WERI-Rb-1 (cell line): ENCODE measurements at places on chromosomes 2 and 18.

- no peak for DNase-seq
Measured at GRCh38 chr2:70777450-70777849, 9.4 kb upstream of the ADD2 start.

DNA sequence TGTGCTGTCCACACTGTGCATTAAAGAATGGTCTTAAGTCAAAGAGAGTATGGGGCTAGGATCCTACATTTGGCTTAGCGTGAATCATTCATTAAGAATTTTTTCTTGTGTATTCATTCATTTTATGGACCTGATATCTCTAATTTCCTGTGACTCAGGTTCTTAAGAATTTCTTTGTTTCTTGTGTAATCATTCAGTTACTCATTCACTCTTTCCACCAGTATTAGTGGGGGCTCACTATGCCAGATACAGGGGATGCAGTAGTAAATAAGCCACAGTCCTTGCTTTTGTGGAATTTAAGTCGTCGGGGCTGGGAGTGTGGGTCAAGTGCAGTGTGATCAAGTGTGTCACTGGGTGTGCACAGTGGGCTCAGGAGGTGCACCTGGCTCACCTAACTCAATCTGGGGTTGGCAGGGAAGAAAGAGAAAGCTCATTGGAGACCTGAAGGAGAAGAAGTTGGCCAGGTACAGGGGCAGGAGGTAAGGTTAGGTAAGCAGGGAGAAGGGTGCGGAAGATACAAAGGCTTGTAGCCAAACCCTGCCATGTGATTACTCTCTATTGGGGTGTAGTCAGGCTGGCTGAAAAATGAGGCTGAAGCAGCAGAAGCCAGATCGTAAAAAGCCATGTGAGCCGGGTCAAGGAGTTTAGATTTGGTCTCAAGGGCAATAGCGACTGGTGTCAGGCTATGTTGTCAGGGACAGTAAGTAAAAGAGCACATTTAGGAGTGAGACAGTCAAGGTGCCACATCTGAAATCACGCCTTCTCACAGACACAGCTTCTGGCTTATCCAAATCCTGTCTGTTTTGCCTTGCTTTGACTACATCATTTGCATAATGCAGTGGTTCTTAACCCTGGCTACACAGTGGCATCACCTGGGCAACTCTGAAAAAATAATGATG, 67.2 kb downstream of the KCTD1 start:
- no peak for DNase-seq

DNA sequence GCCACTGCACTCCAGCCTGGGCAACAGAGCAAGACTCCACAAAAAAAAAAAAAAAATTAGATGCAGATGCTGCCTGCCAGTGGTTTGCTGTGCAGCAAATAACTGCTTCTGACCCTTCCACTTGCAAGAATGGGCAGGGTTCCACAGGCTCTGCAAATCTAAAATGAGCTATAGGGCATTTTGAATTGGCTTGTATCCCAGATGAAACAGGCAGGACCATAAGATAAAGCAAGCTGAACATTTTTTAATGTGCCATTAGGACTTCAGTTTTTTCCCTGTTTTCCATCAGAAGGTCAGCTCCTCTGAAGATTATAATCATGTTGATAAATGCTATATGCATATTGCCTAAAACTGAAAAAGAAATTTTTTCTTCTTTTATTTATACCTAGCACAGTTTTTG, 15.7 kb upstream of the FZD7 start:
- DNase-seq: no peak

- DNase-seq: no peak
Measured at GRCh38 chr18:27075828-27076227, 109.3 kb downstream of the CHST9 start.

GRCh38 chr2:174495365-174496012, 8.7 kb upstream of the GPR155 start:
- DNase-seq: peak; percentile 59

DNA sequence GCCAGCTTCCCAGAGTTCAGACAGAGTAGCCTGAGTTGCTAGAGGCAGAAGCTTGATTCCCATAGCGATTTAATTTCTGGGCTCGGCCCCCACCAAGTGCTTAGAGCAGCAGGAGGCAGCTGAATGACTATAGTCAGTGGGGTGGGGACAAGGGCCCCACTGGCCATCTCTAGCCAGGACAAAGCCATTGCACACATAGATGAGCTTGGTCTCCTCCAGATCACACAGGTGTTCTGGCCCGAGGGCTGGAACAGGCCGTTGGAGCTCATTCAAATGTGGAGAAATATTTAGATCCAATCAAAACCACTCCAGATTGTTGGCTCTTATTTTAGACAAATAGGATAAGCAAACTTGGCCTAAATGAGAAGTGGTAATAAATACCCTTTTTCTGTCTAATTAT, 287.3 kb upstream of the NCKAP5 start:
- DNase-seq: no peak

DNA sequence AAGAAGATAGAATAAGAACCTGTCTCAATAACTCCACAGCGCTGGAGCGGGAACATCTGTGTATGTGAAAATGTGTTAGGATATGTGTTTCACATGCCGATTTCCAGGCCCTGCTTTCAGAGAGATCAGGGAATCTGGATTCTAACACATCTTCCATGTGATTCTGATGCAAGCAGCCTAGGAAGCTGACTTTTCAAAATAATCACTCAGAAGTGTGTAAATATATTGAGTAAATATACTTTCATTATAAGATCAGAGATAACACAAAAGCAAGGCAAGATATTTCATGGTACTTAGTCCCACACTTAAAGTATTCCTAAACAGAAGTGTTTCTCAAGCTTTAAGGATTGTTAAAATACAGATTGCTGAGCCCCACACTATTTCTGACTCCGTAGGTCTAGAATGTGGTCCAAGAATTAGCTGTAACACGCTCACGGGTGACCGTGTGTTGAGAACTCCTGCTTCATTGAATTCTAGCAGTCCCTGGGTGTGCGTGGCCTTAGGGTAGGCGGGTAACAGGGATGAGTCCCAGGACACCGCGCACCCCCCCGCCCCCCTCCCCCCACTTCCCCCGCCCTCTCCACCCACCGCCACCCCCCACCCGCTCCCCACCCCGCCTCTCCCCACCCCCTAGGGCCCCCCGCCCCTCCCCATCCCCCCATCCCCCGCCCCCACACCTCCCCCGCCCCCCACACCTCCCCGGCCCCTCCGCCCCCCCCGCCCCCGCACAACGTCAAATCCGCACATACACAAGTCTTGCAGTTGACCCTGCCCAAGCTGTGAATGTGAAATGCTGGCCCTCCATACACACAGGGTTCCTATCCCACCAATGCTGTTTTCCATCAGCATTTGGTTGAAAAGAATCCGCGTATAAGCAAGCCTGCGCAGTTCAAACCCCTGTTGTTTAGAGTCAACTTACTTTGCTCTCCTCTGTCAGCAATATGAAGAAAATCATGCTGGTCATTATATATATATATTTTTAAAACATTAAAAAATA, 94.2 kb upstream of the SLC39A10 start:
- DNase-seq: no peak

DNA sequence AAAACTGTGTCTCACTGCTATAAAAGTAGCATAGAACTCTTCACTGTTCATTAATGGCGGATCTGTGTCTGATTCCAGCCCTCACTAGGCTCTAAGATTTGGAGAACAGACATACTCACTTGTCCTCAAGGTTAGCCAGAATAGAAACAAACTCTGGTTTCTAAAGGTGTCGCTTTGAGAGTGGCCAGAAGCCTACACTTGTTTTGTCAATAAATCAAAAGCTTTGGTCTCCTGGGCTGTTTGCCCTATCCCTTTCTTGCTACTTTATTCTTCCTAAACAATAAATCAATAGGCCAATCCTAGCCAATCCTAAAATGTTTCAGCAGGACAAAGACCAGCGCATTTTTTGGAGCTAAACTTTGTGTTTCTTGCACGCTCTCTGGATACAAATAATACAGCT, 1064.6 kb upstream of the CHAC2 start:
- DNase-seq: no peak

- no peak for DNase-seq
Measured at GRCh38 chr18:46559296-46559695, 97.7 kb downstream of the LOXHD1 start.

DNA sequence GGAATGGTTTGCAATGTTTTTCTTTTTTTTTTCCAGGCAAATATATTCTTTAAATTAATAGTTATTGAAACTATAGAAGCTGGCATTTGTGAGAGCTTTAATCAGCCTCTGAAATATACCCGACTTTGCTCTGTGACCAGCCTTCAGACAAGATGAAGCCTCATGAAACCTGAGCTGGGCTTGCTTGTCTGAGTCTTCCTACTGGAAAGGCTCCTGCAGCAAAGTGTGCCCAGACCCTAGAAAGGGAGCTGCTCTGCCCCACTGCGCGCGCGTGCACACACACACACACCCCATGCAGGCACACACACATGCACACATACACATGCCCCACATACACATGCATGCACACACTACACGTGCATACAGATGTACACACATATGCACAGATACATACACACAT, 203.3 kb upstream of the NT5C1B start:
- no peak for DNase-seq

DNA sequence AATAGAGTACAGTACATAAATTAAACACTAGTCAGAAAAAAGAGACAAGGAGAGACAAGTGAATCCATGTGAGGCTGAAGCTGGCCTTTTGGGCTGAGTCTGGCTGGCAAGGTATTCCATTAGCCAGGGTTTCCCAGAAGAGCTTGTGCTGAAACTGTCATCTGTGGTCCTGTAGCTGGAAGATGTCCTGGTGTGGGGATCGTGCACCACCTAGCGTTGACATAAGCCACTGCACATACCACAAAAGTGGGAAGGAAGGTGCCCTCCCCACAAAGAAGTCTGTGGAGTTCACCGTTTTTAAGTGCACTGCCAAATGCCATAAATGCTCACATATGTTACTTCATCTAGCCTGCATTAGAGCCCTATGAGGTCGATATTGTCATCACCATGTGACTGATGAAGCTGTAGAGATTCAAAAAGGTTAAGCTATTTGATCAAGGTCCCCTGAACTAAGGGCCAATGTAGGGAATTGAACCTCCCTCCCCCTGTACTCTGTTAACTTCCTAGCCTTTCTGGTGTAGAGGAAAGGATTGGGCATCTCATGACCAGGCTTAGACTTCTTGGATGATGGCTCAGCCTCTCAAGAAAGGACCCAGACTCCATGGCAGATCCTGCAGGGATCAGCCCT, 31.9 kb upstream of the GALNT14 start:
- DNase-seq: peak; percentile 74

DNA sequence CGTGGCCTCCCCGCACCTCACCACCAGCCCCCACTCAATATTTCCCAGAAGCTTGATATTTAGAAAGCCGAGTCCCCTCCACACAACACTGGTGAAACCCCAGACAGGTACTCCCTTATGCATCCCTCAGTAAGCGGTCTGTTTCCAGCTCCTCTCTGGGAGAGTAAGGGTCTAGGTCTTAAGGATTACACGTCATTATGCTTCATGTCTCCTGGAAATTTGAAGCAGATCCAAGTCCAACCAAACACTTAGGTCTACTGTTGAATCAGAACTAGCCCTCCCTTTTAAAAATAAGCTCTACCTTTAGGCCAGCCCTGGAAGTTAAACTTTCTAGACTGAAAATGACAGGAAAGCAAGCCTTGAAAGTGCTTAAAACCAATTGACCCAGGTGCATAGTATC, 1.5 kb upstream of the OST4 start:
- DNase-seq: no peak

DNA sequence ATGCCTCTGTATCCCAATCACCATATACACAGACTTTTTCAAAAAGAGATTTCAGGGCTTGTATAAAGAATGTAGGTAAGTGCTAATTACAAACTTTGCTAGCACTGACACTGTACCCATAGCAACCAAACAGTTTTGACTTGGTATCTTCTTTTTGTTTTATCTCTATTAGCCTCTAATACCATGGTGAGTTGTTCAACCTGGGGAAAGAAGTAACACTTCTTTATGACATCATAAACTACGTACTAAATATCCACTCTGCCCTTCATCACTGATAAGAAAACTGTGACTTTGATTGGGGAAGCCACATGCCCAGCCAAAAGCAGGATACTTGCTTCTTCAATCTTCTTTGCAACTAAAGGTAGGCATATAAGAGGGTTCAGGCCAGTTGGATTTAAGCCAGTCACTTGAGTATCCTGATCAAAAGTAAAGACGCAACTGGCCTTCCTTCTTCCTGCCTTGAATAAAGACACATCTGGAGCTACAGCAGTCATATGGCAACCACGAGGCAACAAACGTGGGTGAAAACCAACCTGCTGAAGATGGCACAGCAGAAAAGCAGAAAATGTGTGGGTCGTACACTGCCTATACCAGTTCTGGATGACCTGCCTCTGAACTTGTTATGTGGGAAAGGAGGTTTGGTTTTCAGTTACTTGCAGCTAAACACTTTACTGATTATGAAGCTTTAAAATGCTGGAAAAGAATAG, 16.4 kb downstream of the THADA start:
- no peak for DNase-seq

DNA sequence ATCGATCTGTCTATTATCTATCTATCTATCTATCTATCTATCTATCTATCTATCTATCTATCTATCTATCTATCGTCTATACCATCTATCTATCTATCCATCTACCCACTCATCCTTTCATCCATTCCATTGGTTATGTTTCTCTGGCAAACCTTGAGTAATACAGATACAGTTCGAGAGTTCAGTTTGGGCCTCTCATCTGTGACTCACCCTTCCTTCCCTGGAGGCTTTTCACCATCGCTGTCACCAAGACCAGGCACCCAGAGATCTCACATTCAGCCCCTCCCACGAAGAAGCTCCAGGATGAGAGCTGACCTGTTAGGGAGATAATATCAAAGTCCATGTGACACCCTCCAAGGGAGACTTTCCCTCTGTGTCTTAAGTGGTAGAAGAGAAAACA, 164.1 kb upstream of the CELF4 start:
- DNase-seq: no peak
